ENCODE measurements at places on chromosomes 7 and 10.

DNA sequence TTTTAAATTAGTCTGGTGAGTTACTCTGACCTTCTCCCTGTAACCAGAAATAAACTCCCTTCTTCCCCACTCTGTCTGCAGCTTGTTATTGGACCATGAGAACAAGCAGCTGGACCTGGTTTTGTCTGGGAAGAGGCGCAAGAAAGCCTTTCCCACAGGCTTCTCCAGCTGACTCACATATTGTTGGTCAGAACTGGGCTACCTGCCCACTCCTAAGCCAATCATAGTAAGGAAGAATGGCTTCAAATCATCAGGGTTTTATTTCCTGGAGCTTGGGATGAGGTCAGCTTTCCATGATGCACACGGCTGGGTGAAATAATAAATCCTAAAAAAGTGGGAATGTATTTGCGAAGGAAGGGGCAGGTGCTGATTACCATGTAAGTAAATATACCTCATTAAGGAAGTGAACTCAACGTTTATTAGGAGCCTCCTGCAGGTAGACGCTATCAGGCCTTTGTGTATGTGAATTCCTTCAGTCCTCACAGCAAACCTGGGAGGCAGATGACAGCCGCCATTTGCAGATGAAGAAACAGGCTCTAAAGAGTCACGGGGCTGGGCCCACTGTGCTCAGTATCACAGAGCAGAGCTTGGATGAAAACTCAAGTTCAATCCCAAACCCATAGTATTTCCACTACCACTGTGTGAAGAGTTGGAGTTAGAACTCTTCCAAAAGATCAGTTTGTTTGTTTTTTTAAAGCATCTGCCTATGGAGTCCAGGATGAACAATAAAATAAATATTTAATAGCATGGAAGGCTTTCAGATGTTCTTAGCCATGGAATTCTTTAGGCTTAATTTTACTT lies 32.8 kb downstream of the IL15RA start:
- no peak for DNase-seq

- no peak for DNase-seq
Observed at GRCh38 chr7:142327628-142328405, 70.0 kb upstream of the PRSS58 start.

GRCh38 chr7:30525429-30525828 lies 20.8 kb upstream of the GGCT start:
- no peak for DNase-seq

DNA sequence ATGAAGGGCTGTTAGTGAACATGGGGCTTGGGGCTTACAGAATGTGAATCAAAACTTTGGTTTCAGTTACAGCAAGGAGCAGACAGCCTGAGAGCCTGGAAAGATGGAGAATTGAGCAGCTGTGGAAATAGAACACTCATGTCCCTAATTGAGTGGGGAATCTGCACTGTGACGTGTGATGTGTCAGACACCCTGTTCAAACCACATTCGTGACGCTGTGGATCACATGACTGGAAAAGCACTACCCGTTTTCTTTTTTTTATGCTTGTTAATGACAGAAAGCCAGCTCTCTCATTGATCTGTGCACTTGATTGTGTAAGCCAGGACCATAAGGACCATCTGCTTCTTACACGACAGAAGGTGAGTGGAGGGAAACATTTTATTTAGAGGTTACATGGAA lies 15.1 kb upstream of the TBX20 start:
- DNase-seq: no peak

DNA sequence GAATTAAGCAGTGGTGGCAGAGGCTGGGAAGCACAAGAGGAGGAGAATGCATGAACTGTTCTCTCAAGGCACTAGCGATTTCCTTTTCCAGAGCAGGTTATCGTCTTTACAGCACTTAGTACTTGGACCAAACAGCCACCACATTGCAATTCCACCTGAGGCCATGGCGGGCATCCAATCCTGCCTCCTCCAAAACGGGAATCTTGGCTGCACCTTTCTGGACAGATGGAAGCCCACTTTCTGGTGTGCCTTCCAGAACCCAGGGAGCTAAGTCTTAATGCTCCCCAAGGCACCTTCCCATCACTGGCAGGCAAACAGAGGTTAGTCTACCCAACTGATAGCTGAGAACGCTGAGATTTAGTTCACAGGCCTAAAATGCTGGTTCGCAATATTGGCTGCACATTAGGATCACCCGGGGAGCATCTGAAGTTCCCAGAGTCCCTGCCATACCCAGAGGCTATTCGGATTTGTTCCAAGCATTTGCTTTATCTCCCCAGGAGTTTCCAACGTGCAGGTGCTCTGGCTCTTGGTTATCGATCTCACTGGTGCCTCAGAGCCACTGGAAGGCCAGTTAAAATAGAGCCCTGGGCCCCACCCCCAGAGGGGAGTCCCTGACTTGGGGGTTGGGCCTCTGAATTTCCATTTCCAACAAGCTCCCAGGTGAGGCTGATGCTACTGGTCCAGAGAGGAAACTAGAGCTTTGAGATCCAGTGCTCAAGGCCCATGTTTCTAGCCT lies 62.2 kb downstream of the KCNMA1 start:
- DNase-seq: no peak

DNA sequence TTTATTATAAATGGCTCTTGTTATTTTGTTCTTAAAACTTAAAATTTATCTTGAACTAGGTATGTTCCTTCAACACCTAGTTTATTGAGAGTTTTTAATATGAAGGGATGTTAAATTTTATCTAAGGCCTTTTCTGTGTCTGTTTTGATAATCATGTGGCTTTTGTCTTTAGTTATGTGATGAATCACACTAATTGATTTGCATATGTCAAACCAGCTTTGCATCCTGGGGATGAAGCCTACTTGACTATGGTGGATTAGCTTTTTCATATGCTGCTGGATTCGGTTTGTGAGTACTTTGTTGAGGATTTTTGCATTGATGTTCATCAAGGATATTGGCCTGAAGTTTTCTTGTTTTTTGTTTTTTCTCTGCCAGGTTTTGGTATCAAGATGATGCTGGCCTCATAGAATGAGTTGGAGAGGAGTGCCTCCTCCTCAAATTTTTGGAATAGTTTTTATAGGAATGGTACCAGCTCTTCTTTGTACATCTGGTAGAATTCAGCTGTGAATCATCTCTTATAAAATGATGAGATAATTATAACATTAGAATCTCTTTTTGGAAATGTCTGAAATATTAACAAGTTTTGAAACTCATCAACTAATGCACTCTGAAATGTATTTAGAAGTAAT lies 78.7 kb upstream of the AGR3 start:
- DNase-seq: no peak

DNA sequence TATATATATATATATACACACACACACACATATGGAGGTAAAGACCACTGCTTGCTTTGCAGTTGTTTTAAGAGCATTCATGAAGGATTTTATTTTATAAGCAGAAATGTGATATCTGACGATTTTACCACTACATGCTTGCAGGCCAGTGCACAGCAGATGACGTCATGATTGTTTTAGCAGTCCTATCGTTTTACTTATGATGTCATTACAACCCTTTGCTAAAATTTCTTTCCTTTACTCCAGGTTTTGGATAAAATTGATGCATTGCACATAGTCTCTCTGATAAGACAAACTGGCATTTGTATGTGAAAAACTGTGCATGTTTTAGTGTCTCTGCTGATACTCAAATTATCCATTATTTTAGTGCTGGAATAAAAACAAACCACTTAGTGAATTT lies 9.2 kb downstream of the EGFR start:
- DNase-seq: no peak

DNA sequence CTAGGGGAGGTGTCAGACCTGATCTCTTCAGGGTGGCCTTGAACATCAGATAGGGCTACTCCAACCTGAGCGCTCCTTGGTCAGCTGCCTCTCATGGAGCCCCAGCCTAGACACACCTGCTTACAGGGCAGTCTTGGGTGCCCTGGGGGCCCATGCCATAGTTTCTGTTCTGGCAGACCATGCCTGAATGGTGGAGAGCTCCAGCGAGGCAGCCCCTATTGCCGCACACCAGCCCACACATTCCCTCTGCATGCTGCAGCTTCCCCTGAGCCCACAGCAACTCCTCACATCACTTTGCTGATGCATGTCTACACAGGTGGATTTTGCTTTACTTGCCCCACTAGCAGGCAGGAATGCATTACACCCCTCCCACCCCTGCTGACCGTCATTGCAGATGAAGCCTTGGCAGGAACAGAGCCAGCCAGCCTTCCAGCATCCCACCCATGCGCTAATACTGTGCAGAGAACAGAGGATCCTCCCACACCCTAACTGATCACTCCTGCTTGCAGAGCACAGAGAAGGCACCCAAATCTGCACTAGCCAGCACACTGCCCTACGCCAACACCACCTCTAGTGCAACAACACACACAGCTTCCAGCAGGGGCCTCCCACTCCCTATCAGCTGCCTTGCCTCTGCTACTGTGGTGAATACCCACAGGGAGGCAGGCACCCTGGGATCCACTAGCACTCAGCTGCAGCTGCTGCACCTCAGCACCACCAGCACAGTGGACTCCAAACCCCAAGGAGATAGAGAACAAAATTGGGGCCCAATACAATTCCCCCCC lies 43.0 kb upstream of the GRM3 start:
- no peak for DNase-seq

- DNase-seq: no peak
Observed at GRCh38 chr10:65675236-65675635, 1250.6 kb upstream of the LRRTM3 start.

- DNase-seq: no peak
Observed at GRCh38 chr10:70145166-70145665, 1.3 kb downstream of the TYSND1 start.

DNA sequence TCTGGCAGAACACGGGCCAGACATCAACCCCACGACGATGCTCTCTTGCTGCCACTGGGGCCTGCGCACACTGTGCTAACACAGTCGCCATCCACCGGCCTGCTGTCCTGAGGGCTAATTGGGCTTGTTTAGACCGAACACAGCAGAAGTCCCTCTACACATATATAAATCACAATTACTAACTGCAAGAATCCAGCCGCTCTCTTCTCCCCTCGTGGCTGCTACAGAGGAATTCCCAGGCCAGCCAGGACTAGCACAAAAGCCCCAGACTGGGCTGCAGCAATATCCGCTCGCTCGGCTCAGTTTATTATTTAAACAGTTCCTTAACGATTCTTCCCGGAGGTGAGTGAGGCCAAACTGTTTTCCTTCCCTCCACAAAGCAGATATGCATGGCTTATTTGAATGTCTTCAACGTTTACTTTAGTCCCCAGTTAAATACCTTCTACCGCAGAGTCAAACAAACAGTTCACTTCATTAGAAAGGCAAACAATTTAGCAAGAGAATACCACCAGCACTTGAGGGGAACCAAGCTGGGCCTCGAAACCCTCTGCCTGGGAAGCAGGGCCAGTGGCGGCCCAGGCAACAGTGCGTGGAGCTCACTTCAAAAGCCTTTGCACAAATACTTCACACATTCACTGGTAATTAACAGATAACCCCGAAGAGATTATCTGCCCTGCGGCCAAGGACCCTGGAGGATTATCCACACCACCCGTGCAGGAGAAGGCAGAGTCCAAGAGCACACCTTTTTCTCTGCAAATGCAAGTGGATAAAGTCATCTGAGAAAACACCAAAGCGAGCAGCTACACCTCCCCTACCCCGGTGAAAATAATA lies 145.3 kb downstream of the GLI3 start:
- DNase-seq: no peak

DNA sequence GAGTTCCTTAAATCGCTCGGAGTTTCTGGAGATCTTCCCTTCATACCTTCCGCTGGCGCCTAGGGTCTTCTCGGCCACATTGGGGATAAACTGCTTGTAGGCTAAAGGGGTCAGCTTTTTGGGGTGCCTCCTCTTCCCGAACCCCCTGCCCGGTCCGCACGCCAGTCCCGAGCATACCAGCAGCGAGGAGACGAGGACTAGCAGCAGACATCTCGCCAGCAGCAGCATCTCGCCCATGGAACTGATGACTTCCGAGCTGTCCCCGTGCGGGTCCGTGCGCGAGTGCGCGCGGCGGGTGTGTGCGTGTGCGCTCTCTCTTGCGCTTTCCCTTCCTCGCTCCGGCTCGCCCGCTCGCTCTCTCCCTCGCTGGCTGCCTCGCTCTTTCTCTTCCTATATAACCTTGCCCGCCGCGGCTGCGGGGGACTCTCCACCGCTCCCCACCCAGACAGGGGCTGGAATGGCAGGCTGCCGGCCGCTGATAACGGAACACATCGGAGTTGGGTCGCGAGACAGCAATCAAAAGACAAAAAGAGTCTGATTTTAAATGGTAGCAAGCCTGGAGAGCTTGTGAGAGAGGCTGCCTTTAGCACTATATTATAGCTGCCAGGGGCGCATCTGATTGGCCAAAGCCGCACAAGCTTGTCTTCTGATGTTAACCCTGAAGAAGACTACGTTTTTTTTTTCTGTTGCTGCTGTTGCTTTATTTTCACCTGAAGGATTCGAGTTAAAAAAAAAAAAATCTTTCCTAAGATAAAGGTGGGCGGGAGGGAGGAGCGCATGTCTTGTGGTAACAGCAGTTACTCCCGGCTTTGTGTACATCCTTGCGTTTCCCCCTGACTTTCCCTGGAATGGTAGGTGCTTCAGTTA lies at the start of gene SHH:
Gene SHH, minus strand, starts transcription at position 569 of the 867 bp plus-strand sequence. Its CDS starts 341 bp downstream, at position 228.
- DNase-seq: no peak

- DNase-seq: no peak
Observed at GRCh38 chr10:3486346-3487065, 298.5 kb downstream of the KLF6 start.

- no peak for DNase-seq
Observed at GRCh38 chr7:132383962-132384361, 192.3 kb downstream of the PLXNA4 start.

DNA sequence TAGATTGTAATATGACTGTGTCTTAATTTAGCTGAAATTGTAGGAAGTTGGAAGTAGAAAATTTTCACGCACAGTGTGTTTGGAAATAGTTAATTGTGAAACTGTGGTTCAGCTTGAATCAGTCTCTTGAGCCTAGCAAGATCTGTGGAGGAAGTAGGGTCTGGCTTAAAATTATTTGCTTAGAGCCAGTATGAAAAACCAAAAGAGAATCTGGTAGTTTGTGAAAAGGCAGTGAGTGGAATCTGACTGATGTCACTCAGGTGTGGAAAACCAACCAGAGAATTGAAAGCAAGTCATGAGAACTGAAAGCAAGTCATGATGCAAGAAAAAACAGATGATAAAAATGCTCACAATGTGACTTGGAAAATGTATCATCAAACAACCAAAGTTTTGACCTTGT lies 11.5 kb downstream of the LIPJ start:
- DNase-seq: no peak

DNA sequence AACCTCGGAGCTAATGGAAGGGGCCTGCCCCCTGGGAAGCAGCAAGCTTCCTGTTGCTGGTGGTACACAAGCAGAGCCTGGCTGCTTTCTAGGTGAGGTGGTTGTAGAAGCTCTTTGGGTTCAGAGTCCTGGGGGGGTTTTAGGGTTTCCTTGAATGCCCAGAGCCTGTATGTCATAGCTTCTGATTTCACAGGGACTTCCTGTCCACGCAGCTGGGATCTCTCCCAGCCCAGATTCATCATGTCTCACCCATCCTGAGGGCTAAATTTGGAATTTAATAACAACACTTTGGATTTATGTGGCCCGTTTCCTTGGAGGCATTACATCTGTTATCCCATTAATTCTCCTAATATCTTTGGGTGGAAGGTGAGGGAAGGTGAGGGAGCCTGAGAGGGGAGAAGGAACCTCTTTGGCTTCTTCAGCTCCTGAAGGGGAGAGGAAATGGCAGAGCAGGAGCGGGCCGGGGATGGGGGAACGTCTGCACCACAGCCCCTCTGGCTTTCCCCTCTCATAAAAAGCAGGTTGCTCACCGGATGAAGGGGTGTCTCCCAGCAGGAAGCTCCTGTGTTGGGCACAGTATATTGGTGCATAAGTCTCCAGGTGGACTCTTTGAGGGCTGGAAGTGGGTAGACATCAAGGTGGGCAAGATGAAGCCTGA lies 19.7 kb downstream of the RPS24 start:
- no peak for DNase-seq
